Stimulated activated CD8-positive, alpha-beta memory T cell treated with anti-CD3 and anti-CD28 coated beads, Interleukin-15, amount 100 ng/mL, for 24 hours (primary cell): ENCODE measurements at places on chromosomes 11 and 22.

DNA sequence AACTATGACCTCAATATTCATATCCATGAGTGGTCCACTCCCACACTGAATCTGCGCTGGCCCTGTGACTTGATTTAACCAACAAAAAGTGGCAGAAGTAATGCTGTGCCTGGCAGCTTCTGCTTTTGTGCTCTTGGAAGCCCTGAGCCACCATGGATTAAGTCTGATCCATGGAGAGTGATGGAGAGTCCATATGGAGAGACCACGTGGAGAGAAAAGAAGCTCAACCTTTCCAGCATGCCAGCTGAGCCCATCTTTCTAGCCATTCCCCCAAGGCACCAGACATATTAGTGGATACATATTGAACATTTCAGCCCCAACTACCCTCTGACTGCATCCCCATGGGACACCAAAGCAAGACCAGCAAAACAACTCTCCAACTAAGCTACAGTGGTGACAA is 16.0 kb downstream of the LRRC55 start:
- DNase-seq: no peak

- DNase-seq: no peak
Observed at GRCh38 chr22:46657655-46657953, 37.4 kb downstream of the GRAMD4 start.

GRCh38 chr22:39474351-39475111 is 17.7 kb downstream of the MGAT3 start:
- no peak for DNase-seq

- no peak for DNase-seq
Observed at GRCh38 chr11:16012125-16012751, 344.1 kb downstream of the SOX6 start.

DNA sequence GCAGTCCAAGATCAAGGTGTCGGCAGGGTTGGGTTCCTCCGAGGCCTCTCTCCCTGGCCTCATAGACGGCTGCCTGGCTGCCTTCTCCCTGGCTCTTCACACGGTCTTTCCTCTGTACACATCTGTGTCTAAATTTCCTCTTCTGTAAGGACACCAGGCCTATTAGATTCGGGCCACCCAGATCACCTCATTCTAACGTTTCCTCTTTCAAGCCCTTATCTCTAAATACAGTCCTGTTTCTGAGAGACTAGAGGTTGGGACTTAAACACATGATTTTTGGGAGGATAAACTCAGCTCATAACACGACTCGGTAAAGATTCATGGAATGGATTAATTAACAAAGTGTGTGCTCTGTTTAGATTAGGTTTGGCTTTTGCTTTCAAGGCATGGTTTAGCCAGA is 136.0 kb upstream of the SORL1-AS1 start:
- DNase-seq: no peak

- DNase-seq: peak; percentile 53
Observed at GRCh38 chr22:35350539-35351503, 30.1 kb upstream of the HMOX1 start.

- no peak for DNase-seq
Observed at GRCh38 chr11:64870893-64871466, 7.4 kb downstream of the EHD1 start.

- no peak for DNase-seq
Observed at GRCh38 chr11:126978911-126979310, 21.7 kb downstream of the KIRREL3 start.

DNA sequence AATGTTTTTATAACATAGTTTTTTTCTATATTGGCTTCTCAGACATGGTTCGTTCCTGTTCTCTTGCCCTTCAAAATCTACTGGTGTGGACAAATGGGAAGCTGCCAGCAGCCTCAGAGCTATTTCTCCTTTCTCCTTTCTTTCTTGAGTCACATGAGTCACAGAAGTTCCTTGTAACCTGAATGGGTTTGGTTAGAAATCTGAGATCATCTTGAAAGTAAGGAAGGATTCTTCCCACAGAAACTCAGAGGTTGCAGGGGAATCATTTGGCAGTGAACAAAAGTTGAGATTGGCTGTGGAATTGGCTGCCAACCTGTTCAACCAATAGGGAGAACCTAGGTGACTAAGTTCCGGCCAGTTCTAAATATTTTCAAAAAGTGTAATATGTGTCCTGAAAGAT is 12.5 kb downstream of the PLET1 start:
- DNase-seq: no peak

GRCh38 chr22:25909614-25910387 is 167.8 kb downstream of the MYO18B start:
- no peak for DNase-seq

GRCh38 chr11:46036009-46036408 is 85.2 kb downstream of the PHF21A start:
- no peak for DNase-seq

DNA sequence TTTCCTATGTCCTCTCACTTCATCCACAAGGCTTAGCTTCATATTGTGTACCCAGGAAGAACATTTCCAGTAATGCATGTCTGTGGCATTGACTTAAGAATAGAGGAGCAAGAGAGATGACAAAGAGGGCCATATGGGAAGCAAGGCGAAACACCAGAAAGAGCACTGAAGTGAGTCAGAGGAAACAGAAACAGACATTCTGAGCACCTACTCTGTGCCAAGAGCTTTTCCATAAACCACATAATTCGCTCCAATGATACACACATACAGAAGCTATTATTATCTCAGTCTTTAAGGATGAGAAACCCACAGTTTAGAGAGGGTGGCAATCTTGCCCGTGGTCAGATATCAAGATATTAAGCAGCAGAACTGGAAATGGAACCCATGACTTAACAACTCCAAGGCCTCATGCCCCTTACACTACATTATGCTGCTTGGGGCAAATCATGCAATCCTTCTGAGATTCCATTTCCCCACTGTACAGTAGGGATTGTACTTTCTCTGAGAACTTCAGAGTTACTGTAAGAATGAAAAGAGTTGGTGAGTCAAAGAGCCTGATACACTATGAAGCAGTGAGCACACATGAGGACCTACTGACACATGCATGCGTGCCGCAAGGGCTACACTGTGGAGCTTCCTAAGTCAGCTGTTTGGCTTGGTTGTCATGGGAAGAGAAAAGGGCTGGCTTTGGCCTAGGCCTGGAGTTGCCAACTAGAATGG is 126.6 kb downstream of the KCNC1 start:
- DNase-seq: no peak

DNA sequence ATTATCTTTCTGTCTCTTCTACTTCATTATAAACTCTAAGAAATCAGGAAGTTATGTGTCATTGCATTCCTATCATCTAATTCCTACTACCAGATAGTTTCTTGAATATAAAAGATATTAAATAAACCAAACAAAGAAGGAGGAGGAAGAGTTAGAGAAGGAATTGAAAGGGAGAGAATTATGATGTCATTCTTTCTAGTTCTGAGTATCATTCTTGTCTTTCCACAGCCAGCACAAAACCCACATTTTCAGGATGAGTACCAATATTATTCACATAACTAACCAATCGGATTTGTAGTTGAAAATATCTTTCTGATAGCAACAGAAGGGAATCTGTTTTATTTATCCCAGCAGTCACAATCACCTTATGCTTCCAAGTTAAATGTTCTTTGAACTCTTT is 13.3 kb downstream of the MS4A13 start:
- DNase-seq: no peak

DNA sequence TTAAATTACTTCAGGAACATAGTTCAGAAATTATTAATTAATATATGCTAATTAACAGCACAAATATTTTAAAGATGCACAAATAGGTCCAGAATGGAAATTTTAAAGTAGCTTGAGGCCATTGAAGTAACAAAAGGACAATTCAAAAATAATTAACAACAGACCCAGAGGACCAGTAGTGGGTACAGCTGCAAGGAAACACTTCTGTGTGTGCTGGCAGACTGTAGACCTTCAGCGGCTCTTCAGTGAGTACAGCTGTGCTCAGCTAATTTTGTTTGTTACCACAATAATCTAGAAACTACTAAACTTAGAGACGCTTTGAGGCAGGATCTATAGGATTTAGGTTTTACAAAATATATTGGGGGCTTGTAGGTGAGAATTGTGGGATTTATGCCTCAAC is 103.8 kb downstream of the GRIA4 start:
- DNase-seq: no peak

DNA sequence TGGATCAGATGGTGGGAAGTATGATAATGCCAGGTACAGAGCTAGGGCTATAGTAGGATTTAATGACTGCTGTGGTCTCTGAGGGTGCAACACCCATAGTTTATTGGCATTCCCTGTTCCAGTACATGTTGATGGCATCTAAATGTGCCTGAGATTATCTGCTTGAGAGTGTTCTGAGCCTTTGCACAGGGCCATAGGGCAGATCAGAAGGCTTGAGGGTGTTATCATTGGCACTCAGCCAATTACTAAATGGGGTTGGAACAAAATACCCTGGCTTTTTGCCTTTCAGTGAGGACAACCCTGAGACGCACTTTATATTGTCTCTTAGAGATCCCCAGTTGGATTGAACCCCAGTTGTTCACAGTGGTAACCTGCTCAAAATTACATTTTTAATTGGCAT is 6.7 kb downstream of the SLC5A12 start:
- no peak for DNase-seq

DNA sequence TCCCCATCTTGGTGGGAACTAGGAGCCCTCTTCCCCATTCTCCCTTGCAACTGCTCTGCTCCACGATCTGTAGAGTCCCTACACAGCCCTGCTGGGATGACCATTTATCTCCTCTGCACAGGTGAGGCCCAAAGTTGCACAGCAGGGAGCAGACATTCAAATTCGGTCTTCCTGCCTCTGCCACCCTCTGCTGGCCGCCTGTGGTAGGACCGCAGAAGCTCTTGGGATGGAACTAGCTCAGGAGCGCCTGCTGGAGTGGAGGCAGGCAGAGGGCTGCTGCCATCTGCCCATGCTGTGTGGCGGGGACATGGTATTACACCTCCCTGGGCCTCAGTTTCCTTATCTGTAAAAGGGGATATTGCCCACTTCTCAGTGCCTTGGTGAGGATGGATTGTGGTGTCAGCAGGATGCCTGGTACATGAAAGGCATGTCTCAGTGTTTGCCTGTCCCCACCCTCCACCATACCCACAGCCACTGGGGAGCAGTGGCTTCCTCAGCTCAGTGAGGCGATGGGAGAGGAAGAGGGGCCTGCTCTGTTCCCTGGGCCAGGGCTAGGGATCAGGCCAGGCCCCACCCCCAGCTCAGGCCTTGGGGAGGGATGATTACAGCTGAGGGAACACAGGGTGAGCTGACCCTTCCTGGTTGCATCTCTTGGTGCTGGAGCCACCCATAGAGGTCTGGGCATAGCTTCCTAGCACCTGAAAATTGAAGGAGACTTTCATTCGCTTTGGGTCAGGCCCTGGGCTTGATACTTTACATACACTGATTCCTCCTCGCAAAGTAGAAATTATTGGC is 11.3 kb upstream of the OMP start:
- DNase-seq: peak; percentile 50

DNA sequence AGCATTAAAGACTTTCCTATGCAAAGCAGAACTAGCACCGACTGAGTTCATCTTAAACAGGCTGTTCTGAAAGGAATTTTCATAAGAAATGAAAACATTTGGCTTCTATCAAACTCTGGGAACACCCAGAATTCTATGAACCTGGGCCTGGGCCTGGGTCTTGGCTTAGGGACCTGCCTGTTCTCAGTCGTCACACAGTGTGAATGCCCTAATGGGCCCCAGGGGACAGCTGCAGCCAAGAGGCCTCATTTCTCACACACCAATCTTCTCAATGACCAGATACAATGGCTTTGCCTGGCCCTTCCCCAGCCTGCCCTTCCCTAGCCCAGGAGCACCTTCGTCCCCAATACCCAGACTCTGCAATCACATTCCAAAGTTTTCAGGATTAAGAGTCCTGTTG is 234.9 kb upstream of the ARHGAP20 start:
- no peak for DNase-seq

DNA sequence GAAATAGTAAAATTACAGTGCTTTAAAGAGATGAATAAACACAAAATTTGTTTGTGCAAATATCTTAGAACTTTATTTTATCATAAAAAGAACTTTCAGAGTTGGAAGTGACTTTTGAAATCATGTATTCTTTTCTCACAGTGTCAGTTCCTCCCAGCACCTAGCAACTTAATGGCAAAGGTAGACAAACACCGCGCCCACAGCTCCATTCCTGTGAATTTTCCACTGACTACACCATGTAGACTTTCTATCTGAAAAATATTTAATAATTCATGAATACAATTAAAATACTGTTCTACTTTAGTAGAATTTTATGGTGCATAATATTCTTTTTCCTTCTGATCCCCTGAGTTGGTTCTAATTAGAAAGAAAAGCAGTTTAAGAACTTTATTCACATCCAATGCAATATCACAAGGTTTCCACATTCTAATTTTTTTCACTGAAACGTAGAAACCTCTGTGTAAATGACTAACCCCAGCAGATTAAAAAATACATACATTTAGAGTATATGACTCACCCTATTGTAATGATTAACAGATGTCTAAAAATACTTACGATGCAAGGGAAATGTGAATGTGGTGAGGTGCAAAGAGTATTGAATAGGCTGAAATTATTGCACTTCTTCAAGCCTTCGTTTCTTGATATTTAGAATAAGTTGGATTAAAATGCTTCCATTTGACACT is 218.2 kb upstream of the CCDC179 start:
- DNase-seq: no peak

DNA sequence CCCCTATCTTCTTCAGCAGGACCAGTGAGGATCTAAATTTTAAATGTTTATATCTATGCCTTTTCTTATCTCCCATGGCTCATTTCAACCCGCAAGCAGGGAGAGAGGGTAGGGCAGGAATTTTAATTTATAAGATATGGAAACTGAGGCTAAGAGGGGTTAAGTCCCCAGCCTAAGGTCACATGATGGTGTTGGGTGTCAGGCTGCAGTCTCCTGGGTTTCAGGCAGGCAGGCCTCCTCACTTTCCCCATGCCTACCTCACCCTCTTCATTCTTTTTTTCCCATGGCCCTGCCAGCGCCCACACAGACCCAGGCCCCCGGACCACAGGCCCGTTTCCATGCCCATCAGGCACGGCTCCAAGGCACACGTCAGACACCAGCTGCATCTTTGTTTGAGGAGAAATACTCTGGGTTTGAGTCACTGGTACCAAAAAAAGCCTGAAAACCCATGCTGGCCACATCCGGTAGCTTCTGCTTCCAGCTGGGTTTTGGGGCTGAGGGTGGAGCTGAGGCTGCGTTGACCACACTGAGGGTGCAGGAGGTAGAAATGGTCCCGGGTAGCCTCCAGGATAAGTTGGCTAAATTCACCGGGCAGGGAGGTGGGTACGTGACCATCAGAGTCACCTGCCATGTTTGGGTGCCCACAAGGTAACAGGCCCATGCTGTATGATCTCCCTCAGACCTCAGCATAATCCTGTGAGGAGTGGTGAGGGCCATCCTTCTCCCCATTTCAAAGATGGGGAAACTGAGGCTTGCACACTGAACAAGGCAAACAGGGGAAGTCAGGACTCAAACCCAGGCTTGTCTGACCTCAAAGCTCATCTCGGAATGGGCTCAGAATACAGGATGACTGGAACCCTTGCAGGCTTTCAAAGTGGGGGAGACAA is 7.5 kb downstream of the CRYBB1 start:
- DNase-seq: no peak

GRCh38 chr22:19912271-19912999 is 29.1 kb upstream of the COMT start:
- DNase-seq: no peak

- no peak for DNase-seq
Observed at GRCh38 chr11:111922803-111923202, 4.1 kb downstream of the C11orf52 start.
